ENCODE measurements at places on chromosomes 2 and 18. TPM values are rescaled to one million over a fixed set of nuclear protein-coding genes. Genes with fewer than 3 reads are reported as not detected.

The MLPH gene
- not detected for polyA plus RNA-seq

The ATOH8 gene
- not detected for polyA plus RNA-seq

The GAL3ST2 gene
- 0.14 TPM for polyA plus RNA-seq

The RUFY4 gene
- 0.16 TPM for polyA plus RNA-seq

The EFR3B gene
- polyA plus RNA-seq: not detected

The CAPN13 gene
- not detected for polyA plus RNA-seq

The TLX2 gene
- 0.14 TPM for polyA plus RNA-seq

The CCT7 gene
- 239 TPM for polyA plus RNA-seq

The SP5 gene
- not detected for polyA plus RNA-seq

The RNF103 gene
- polyA plus RNA-seq: 6.4 TPM

The CD302 gene
- 0.12 TPM for polyA plus RNA-seq

The LGALSL gene
- polyA plus RNA-seq: 0.26 TPM

The ARHGAP15 gene
- polyA plus RNA-seq: 506 TPM

The SLC38A11 gene
- not detected for polyA plus RNA-seq

The UGT1A10 gene
- polyA plus RNA-seq: not detected

The ASXL3 gene
- polyA plus RNA-seq: not detected

The FOXI3 gene
- not detected for polyA plus RNA-seq

Data from CD4-positive, alpha-beta memory T cell (primary cell).